GM23248 (cell line): ENCODE measurements at places on chromosomes 5 and 9. TPM values are rescaled to one million over a fixed set of nuclear protein-coding genes. Genes with fewer than 3 reads are reported as not detected.

FRMPD1 gene
- total RNA-seq, result not detected in 2 replicates

UAP1L1 gene
- 5.2 and 5.7 TPM in 2 replicates for total RNA-seq

SPINK6 gene
- total RNA-seq, result not detected in 2 replicates

CCL28 gene
- 0.25 and 1.3 TPM in 2 replicates for total RNA-seq

MARCOL gene
- total RNA-seq, result not detected in 2 replicates

LCN9 gene
- total RNA-seq, result not detected in 2 replicates

INSL4 gene
- total RNA-seq, result not detected in 2 replicates

ALAD gene
- 9.7 and 13.7 TPM in 2 replicates for total RNA-seq

ZBED3 gene
- 0.54 and 0.63 TPM in 2 replicates for total RNA-seq

NUTM2G gene
- not detected in 2 replicates for total RNA-seq

PDE8B gene
- not detected in 2 replicates for total RNA-seq

GPR151 gene
- total RNA-seq, result not detected in 2 replicates

MEF2C gene
- 3.4 TPM in 2 replicates for total RNA-seq

PCDHGC5 gene
- total RNA-seq, result 2.2 and 3.2 TPM in 2 replicates

ANKRD31 gene
- not detected in 2 replicates for total RNA-seq

PHF24 gene
- 0.25 TPM in 1 of 2 replicates, not detected in the other for total RNA-seq

SMIM33 gene
- not detected in 2 replicates for total RNA-seq

PLCXD3 gene
- total RNA-seq, result 0.13 and 0.22 TPM in 2 replicates

FABP6 gene
- total RNA-seq, result not detected in 2 replicates

NDST1 gene
- 129 and 159 TPM in 2 replicates for total RNA-seq

SAXO1 gene
- not detected in 2 replicates for total RNA-seq

MELK gene
- 23.2 and 23.3 TPM in 2 replicates for total RNA-seq

DNAJB5 gene
- 13.4 and 24.2 TPM in 2 replicates for total RNA-seq

SLC6A18 gene
- total RNA-seq, result not detected in 2 replicates

PTPRD gene
- total RNA-seq, result not detected in 2 replicates

PLPPR1 gene
- not detected in 2 replicates for total RNA-seq

PCDHB13 gene
- total RNA-seq, result 2.8 and 3.3 TPM in 2 replicates

KIF12 gene
- not detected in 2 replicates for total RNA-seq

OR1J2 gene
- total RNA-seq, result 0.22 TPM in 1 of 2 replicates, not detected in the other

TSSK1B gene
- not detected in 2 replicates for total RNA-seq

CDH12 gene
- total RNA-seq, result not detected in 2 replicates

NME5 gene
- not detected in 2 replicates for total RNA-seq

RALGDS gene
- 21.7 and 51.7 TPM in 2 replicates for total RNA-seq

EEIG1 gene
- total RNA-seq, result 6.1 and 29.6 TPM in 2 replicates

GPBP1 gene
- total RNA-seq, result 35.5 and 41.7 TPM in 2 replicates

PTGER4 gene
- total RNA-seq, result 0.13 TPM in 1 of 2 replicates, not detected in the other

RNF20 gene
- total RNA-seq, result 23.9 and 26.3 TPM in 2 replicates

AQP7 gene
- not detected in 2 replicates for total RNA-seq

NEUROG1 gene
- total RNA-seq, result not detected in 2 replicates

MZB1 gene
- total RNA-seq, result not detected in 2 replicates

PLAC8L1 gene
- total RNA-seq, result 2.3 TPM in 1 of 2 replicates, not detected in the other

ZNF608 gene
- 2.1 and 2.4 TPM in 2 replicates for total RNA-seq

ELOVL7 gene
- total RNA-seq, result not detected in 2 replicates

MYOT gene
- total RNA-seq, result not detected in 2 replicates

SOX30 gene
- not detected in 2 replicates for total RNA-seq

GALT gene
- total RNA-seq, result 22.4 and 25.5 TPM in 2 replicates

CCL21 gene
- not detected in 2 replicates for total RNA-seq

FOXD4 gene
- 0.63 TPM in 1 of 2 replicates, not detected in the other for total RNA-seq

DOK3 gene
- 0.25 and 0.97 TPM in 2 replicates for total RNA-seq

TMC1 gene
- total RNA-seq, result 2.4 TPM in 1 of 2 replicates, not detected in the other

ZNF300 gene
- total RNA-seq, result 2.0 and 5.1 TPM in 2 replicates

RNF38 gene
- total RNA-seq, result 10.7 and 16.5 TPM in 2 replicates

PRR16 gene
- total RNA-seq, result 32.5 and 33.0 TPM in 2 replicates

HSPB3 gene
- total RNA-seq, result 4.1 and 12.3 TPM in 2 replicates

PDZD2 gene
- total RNA-seq, result not detected in 2 replicates

ECM2 gene
- total RNA-seq, result 4.5 and 5.4 TPM in 2 replicates

NR2F1-AS1 gene
- 8.3 and 13.4 TPM in 2 replicates for total RNA-seq
